ENCODE measurements at places on chromosomes 16 and 17. TPM values are rescaled to one million over a fixed set of nuclear protein-coding genes. Genes with fewer than 3 reads are reported as not detected.

GRCh38 chr16:51040637-51041036, 110.4 kb downstream of the SALL1 start:
- DNase-seq, result no peak

The TMC5 gene
- not detected for total RNA-seq

The TP53TG3F gene
- not detected for total RNA-seq

The MYH1 gene
- not detected for total RNA-seq

DNA sequence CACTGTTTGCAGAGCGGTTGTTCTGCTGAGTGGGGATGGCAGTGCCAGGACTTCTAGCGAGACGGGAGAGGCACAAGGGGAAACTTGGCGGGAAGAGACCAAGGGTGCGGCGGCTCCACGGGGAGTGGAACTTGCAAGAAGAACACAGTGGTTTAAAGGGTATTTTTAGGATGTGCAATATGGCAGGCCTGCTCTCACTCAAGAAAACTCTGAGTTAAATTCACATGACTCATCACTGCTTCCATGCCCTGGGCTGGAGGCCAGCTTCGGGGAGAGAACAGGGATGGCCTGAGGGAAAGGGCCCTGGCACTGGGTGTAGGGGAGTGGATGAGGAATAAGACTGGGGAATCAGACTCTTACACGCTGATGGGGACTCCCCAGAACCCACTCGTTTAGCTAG, 13.3 kb upstream of the CD300LD start:
- DNase-seq, result no peak

DNA sequence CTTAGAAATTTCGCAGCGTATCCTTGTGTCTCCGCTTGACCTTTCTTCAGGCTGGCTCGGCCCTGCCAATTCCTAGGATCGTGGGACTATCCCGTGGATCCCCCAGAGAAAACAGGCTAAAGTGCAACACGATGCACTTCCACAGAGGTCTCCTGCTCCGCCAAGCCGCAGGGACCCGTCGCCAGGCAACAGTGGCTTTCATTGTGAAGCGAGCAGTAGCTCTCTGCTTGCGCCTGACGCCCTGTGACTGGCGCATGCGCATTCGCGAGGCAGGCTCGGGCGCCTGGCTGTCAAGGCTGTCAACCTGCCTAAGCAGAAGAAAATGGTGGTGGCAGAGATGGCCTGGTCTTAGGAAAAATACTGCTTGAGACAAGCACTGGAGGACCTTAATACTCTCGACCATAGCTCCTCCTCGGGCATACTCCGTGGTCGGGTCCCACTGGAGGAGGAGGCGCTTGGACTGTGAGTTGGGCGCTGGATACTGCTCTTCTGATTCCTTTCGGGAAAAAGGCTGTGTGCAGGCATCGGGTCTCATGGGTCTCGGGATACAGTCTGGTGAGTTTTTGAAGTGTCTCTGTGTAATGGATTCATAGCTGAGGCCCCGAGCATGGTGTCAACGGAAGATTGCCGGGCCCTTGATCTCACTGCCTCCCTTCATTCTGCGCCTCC, 2336.1 kb downstream of the TP53TG3F start:
- DNase-seq, result no peak

GRCh38 chr16:84562174-84562815, 55.6 kb downstream of the COTL1 start:
- no peak for DNase-seq

DNA sequence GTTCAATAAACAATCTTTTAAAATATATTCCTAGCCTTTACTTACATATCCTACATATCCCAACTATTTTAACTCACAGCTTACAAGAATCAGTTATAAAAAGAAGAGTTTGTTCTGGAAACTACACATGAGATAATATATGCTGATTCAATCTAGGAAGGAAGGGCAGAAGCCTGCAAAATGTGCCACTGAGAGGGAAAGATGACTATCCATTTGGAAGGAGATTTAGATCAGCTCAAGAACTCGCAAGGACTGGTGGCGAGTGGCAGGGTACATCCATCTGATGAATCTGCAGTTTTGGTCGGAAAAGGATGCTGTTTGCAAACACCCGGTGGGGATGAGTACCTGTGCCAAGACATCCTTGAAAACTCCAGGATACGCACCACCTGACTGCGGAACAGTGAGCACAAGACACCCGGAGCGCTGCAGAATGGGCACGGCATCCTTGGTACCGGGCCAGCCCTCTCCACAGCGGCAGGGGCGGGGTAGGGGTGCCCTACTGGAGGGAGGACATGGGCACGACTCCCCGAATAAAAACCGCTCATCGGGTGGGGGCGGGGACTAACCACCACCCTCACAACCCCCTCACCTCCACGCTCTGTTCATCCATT, 723 bp downstream of the TRIM37 start:
- DNase-seq, result peak; percentile 74

The ADGRG3 gene
- total RNA-seq, result not detected

DNA sequence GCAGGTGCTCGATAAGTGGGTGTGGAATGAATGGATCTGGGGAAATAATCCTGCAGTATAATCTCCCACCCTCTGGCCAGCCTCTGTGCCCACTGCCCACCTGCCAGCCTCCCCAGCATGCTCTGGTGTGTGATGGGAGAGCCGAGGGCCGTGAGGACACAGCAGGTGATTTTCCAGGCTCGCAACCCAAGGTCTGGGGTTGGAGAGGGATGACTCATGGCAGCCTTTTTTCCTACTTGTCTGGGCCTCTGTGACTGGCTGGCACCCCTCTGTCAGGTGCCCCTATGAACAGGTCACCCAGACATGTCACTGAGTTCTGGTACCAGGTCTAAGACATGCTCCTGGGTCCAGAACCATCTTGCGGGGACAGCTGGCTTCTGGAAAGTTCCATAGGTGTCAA, 385.7 kb upstream of the TNRC6C start:
- DNase-seq, result no peak

- peak; percentile 75 for DNase-seq
Measured at GRCh38 chr17:63911657-63912100, 621 bp upstream of the CSHL1 start.

The SOST gene
- not detected for total RNA-seq

GRCh38 chr16:23948949-23949411, 113.2 kb downstream of the PRKCB start:
- DNase-seq, result peak; percentile 22

DNA sequence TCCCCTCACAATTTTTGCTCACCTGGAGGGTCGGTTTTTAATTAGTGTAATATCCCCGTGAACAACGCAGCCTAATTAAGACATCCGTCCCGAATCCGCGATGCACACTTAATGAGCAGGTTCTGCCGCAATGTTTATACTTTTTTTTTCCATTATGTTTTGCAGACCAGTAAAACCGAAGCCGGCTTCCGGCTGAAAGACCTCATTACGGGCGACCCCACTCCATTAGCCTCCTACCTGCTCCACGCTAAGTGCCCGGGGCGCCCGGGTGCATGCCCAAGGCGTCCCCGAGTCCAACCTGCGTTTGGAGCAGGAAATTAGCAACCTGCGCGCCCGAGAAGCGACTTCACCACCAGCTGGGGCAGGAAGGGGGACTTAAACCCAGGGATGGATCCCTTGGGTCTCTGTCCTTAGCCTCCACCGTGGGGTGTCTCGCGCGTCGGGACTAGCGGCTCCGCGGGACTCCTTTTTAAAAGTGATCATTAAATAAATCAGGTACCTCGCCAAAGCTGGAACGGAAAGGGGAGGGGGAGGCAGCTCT, 1.7 kb downstream of the RBFOX3 start:
- no peak for DNase-seq

GRCh38 chr17:42016941-42017865, at the start of gene DNAJC7:
DNAJC7 (minus strand) TSS chr17:42017439; CDS start chr17:42017416, 23 bp downstream.
- peak; percentile 88 for DNase-seq

- DNase-seq, result no peak
Measured at GRCh38 chr17:77590951-77591735, 367.4 kb upstream of the TNRC6C start.

The CACNG5 gene
- total RNA-seq, result not detected

GRCh38 chr16:55411231-55411630, 67.8 kb upstream of the MMP2 start:
- no peak for DNase-seq

The TMEM107 gene
- total RNA-seq, result 21.3 TPM

GRCh38 chr16:10769381-10769780, 25.7 kb downstream of the NUBP1 start:
- DNase-seq, result no peak

- DNase-seq, result no peak
Measured at GRCh38 chr17:58166682-58167081, at the start of gene OR4D2. OR4D2 (plus strand) TSS chr17:58166982; CDS start chr17:58169656, 2,674 bp downstream.
